AG08395 (cell line): ENCODE measurements at places on chromosomes 1 and 21.

DNA sequence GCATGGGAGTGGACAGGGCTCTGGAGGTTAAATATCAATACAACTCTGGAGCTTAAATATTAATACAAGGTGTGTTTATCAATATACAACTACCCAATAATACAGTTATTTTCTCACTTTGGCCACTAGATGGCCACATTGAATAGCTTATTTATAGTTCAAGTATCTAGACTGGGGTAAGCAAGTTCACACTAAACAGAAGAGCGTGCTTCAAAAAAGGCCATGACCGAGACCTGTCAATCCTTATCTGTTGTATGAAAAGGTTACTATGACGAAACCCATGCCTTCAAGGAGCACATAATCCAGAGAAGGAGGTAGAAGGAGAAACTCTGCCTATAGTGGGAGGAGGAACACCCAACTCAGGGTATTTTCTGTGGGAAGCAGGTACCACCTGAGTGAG, 29.1 kb downstream of the CHML start:
- peak; percentile 47 for DNase-seq

DNA sequence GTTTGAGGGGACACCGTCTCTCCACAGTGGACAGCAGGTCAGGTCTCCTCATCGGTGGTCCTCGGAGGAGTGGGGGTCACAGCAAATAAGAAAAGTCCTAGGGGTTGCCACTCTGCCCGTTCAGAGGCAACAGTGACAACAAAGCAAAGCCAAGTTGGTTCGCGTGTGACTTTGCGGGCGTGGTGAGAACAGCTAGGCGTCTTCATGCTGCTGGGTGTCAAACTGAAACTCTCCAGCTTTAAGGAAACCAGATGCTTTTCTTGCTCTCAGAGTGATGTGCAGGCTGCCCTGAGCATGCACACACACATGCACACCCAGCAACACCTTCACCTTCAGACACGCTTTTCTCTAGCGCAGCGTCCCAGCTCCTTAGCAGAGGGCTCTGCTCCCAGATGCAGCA, 70.1 kb upstream of the ARHGEF16 start:
- peak; percentile 35 for DNase-seq

DNA sequence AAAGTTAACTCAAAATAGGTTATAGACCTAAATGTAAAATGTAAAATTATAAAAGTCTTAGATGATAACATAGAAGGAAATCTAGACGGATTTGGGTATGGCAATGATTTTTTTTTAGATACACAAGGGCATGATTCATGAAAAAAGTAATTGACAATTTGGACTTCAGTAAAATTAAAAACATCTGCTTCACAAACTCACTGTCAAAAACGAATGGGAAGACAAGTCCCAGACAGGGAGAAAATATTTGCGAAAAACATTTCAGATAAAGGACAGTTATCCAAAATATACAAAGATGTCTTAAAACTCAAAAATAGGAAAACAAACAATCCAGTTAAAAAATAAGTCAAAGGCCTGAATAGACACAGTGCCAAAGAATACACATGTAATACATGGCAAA, 9.7 kb upstream of the PTGS2 start:
- DNase-seq: no peak

DNA sequence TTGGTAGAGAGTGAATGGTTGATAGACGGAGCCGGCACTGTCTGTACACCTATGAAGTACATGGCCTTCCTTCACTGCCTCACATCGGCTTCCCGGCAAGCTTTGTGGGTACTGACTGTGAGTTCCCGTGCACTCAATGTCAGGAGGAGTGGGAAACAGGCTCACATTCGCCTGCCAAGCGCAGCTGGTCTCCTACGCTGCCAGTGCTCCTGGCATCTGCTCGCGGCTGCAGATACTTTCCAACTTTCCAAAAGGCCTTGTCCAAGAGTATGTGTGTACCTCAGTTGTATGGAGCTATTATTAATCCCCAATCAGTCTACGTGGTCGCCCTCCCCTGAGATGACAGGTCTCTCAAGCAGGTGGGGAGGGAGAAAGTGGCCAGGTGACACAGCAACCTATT, 180.8 kb downstream of the ZSCAN20 start:
- DNase-seq: no peak

DNA sequence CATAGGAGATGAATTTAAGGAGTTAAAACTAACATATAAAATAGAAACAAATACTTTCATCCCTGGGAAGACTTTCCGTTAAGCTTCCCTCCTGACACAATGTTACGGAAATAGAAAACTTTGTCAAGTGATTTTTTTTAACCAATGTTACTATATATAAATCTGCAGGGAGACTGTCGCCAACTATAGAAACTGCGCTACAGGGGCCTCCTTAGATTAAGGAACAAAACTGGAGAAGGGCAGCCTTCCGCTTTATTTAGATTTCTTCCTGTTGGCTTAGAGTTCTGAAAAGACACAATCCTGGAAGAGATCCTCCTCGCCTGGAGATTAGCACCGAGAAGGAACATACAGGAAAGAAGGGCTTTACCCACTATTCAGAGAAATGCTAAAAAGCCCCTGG, 1.5 kb downstream of the MGST3 start:
- no peak for DNase-seq

DNA sequence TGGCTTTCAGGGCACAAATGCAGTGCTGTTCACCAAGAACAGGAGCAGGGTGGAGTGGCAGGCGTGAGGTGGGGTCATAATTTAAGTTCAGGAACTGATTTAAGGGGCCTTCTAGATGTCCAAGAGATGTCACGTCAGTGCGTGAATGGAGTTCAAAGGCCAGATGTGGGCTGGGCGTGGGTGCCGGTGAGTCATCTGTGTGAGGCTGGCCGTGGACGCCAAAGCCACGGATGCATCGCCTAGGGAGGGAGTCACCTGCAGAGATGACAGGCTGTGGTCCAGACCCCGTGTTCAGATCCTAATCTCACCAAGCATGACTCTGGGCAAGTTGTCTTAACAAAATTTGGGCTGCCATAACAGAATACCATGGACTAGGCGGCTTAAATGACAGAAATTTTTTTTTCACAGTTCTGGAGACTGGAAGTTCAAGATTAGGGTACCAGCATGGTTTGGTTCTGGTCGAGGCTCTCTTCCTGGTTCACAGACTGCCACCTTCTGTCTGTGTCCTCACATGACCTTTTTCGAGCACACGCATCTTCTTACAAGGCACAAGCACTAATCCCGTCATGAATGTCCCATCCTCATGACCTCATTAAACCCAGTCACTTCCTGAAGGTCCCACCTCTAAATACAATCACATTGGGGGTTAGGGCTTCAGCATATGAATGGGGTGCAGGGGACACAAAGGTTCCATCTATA, 109.6 kb downstream of the PRDM2 start:
- DNase-seq: no peak

DNA sequence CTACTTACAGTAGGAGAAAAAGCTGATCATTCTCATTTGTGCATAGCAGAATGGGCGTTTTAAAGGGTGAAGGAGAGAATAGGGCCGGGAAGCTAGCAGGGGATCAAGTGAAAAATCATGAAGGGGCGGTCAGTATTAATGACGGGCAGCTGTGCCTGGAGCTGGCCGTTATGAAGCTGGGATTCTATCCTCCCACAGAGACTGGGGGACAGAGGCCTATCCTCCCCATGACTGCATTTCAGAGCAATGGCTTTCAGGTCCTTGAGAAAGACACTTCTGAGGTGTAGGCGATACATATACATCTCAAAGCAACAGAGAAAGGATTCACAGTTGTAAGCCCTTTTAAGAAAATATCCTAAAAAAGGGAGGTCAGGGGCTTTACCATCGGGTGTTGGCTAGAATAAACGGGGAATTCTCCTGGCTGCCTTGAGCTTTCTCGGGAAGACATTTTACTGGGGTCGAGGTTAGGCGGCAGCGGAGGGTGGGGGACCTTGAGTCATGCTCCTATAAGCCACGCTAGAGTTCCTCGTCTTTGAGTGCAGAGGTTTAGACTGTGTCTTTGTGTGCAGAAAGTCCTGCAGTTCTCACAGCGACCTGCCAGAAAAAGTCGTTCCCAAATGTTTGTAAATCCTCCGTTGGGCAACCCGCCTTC, 559 bp upstream of the MTARC2 start:
- no peak for DNase-seq

- DNase-seq: no peak
Observed at GRCh38 chr1:94120570-94120901, 412 bp downstream of the ABCA4 start.

DNA sequence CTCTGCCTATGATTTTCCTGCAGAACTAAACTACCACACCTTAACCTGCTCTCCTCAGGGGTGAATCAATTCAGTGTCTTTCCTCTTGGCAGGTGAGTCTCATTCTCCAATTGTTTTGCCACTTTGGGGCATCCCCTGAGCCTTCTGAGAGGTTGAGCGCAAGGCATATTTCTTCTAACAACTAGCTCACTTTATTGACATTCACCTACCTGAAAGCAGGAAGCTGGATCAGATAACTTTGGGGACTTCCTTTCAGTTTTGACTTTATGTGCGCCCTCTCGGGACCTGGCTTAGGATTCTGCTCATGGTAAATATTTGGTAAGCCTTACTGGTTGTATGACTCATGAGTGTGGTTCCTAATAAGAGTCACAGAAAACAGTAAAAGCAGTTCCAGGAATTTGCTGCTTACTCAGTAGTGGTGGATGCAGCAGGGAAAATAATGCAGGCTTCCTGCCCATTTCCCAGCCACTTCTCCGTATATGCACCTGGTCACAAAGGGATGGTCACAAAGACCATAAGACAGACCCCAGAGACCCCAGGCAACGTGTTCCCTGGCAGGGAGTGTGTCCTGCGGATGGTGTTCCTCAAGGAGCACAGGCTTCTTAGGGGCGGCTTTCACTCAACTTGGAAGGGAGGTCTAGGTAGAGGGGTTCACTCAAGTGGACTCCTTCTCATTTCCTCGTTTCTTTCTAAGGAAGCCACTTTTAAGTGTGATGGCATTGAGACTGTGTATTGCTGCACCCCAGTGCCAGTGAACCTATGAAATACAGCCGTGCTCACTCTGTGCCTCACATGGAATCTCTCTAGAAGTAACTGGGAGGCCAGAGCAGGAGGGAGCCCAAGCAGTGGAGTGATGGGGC, 22.0 kb upstream of the BATF3 start:
- peak; percentile 82 for DNase-seq

DNA sequence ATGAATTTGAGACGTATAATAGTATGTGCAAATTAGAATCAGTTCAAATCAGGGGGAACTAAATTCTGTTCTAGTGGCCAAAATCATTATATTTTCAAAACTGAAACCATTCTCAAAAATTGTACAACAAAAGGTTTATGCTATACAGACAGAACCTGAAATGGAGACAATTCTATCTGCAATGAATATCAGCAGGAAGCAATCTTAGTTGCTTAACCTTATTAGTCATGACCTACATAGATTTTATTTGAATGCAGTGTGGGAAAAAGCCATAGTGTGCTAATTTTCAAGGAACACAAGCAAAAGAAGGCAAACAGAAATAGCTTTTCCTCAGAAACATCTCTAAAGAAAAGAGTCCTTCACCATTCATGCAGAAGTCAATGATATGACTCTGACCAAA, 6.5 kb downstream of the AK5 start:
- DNase-seq: no peak

- DNase-seq: no peak
Observed at GRCh38 chr21:18677632-18678031, 274.0 kb upstream of the TMPRSS15 start.

DNA sequence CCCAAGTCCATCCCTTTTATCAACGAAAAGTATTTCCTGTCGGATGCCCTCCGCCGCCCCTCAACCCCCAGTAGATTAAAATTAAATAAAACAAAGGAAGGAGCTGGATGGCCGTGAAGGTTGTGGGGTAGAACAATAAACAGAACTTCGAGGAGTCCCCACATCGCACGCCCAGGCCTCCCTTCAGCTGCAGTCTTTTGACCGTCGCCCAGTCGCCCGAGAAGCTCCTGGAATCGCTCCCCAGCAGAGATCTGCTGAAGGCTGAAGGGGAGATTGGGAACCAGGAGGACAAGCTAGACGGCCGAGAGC, 905 bp downstream of the BARHL2 start:
- no peak for DNase-seq

- DNase-seq: no peak
Observed at GRCh38 chr1:26771285-26771642, 16.5 kb upstream of the PIGV start.

- DNase-seq: no peak
Observed at GRCh38 chr1:31715873-31716220, 12.0 kb upstream of the COL16A1 start.

DNA sequence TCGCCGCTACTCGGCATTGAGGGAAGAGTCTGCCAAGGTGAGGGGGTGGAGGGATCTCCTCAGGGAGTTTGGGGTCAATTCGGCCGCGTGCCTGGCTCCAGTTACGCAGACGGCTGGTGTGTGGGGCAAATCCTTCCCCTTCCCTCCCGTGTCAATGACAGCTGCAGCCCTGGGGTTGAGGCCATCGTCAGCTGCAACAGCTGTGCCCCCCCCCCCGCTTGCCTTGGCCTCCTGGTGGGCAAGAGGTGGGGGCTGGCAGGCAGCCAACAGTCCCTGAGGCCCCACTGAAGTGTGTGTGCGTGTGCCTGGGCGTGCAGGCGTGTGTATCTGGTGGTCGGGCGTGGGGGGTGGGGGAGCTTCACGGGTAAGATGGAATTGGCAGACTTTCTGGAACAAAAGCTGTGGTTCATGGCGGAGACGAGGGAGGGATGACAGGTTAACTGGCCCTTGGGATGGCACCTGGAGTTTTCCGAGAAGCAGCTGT, 25.6 kb downstream of the PPFIA4 start:
- DNase-seq: no peak

GRCh38 chr1:39652105-39652504, 12.7 kb upstream of the HEYL start:
- no peak for DNase-seq

- DNase-seq: no peak
Observed at GRCh38 chr1:229883504-229884200, 183.4 kb upstream of the GALNT2 start.

- DNase-seq: no peak
Observed at GRCh38 chr1:25117233-25117823, 115.0 kb downstream of the SYF2 start.

- no peak for DNase-seq
Observed at GRCh38 chr1:43270421-43271095, 775 bp downstream of the TMEM125 start.

GRCh38 chr1:68103884-68104554, 53.6 kb upstream of the DIRAS3 start:
- DNase-seq: no peak

DNA sequence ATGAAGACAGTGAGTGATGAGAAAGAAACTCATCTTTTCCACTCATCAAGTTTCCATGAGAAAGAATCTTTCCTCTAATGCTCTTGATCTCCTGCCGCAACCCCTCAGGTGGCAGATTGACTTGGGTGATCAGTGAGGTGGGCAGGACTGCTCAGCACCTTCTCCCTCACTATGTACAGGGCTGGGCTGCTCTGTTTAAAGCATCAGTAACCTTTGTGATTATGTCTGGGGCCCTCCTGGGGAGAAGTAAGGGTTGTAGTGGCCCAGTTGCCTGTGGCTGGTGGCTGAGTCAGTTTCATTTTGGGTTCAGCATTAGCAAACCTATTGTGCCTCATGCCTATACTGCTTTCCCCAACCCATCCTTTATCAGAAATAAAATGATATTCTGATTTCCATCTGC, 366.0 kb downstream of the TTLL7 start:
- no peak for DNase-seq

- no peak for DNase-seq
Observed at GRCh38 chr1:226598455-226598849, 49.9 kb downstream of the STUM start.

- DNase-seq: no peak
Observed at GRCh38 chr1:206737729-206738201, 32.8 kb upstream of the IL19 start.

- no peak for DNase-seq
Observed at GRCh38 chr1:39333296-39333695, 128.8 kb downstream of the MACF1 start.

- no peak for DNase-seq
Observed at GRCh38 chr1:152104854-152105253, 10.4 kb downstream of the TCHH start.
